AG04450 (cell line): ENCODE measurements at places on chromosomes 2 and 18.

- DNase-seq = peak; percentile 27
These were observed 36.6 kb upstream of the COL3A1 start for GRCh38 chr2:188937228-188938220.

- no peak for DNase-seq
These were observed 7.5 kb downstream of the SGPP2 start for GRCh38 chr2:222431869-222432268.

DNA sequence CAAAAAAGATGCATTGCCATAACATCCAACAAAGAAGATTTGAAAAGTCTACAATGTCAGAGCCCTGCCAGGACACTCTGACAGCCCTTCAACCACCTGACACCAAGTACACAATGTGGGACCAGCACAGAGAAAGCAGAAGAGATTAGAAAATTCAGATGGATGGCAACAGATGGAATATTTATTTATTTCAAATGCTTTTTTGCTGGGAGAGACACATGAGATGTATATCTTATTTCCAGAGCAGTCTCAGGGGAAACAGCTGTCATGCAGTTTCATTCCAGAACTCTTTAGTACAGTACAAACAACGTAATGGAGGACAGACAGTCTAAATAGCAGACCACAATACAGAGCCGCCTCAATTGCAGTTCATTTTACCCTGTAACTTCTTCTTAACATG, 110.1 kb downstream of the MAIP1 start:
- DNase-seq = no peak

DNA sequence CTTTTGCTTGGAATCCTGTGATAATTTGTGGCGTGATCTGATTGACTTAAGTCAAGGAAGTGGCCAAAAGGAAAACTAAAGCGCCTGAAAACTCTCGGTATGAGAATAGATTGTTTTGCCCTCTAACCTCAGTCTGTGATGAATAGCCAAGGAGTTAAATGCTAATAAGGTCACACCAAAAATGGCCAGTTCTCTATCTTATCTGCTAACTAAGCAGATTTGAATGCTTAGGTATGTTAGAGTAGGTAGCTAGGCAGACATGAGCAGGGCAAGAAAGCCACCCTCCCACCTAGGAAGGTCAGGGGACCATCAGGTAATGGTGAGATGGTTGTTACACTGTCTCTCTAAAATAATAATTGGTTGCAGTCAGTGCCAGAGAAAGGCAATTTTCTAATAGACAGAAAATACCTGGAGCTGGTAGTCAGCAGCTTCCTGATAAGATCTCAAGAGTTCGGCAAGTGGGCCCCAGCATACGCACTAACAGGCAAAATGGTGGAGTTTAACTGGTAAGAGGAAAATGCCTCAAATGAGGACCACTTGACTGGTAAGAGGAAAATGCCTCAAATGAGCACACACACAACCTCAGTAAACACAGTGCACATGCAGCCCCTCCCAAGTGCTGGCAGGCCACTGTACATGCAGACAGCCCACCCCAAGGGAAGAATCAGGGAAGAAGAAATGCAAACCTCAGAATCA, 468.4 kb downstream of the MBD2 start:
- DNase-seq = no peak

DNA sequence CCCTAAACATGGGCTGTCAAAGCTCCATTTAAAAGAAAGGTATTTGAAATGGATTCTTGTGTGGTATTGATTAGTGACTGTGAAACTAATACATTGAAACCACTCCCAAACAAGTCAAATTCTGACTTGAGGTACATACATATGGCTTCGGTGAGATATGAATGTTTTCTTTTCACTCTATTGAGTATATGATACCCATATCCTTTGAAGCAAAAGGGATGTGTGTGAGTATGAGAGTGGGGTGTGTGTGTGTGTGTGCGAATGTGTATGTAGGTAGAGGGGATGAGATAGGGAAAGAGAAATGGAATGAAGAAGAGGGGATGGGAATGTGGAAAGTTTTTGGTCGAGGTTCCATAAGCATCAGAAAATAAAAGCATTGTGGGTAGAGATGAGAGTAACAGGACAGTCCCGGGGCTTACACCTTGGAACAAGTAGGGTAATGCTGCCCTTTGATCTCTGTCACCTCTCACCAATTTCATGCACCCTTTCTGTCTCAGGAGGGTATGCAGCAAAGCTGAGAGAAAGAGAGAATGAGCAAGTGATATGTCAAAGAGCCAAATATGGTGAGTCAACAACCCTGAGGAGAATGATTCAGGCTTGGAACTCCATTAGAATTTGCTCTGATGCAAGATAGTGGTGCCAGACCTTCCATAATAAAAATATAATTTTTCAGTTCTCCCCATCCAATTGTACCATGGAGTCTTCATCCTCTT, 64.0 kb upstream of the ZEB2 start:
- peak; percentile 44 for DNase-seq

- no peak for DNase-seq
These were observed 136.8 kb downstream of the TPO start for GRCh38 chr2:1550076-1550475.

DNA sequence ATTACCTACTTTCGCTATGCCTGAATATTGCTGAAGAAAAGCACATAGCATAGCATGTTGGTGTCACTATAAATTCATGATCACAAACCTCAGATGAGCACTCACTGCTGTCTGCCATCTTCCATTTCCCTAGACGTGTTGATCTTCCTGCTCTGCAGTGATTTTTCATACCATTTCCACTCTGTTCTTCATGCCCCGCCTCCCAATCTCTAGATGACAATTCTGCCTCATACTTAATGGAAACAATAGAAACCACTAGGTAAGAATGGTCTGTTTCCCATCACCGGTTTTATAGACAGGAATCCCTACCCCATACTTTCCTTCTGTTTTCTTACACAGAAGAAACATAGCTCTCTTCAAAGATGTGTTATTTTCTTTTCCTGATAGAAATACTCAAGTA, 63.8 kb downstream of the PIK3C3 start:
- DNase-seq = no peak

GRCh38 chr2:227460070-227460485, 11.9 kb upstream of the AGFG1 start:
- DNase-seq = no peak

DNA sequence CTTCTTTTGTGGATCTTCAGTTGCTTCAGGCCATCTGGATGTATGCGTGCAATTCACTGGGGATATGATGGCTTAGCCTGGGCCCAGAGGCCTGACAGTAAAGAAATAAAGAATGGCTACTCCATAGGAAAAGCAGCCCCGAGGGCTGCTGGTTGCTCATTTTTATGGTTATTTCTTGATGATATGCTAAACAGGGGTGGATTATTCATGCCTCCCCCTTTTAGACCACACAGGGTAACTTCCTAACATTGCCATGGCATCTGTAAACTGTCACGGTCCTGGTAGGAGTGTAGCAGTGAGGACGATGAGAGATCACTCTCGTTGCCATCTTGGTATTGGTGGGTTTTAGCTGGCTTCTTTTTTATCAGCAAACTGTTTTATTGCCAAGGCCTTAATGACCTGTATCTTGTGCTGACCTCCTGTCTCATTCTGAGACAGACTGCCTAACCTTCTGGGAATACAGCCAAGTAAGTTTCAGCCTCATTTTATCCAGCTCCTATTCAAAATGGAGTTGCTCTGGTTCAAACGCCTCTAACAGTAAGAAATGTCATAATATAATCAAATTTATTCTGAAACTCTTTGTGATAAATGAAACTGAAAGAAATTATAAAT, 60.5 kb downstream of the DSEL start:
- DNase-seq = no peak

- DNase-seq = no peak
These were observed 8.8 kb downstream of the RALB start for GRCh38 chr2:120261387-120262006.

- no peak for DNase-seq
These were observed 5.5 kb upstream of the RMDN2 start for GRCh38 chr2:37919631-37920032.

- DNase-seq = no peak
These were observed 153.7 kb upstream of the VRK2 start for GRCh38 chr2:57892920-57893319.

GRCh38 chr2:74558284-74559230, 4.0 kb downstream of the DOK1 start:
- DNase-seq = no peak

DNA sequence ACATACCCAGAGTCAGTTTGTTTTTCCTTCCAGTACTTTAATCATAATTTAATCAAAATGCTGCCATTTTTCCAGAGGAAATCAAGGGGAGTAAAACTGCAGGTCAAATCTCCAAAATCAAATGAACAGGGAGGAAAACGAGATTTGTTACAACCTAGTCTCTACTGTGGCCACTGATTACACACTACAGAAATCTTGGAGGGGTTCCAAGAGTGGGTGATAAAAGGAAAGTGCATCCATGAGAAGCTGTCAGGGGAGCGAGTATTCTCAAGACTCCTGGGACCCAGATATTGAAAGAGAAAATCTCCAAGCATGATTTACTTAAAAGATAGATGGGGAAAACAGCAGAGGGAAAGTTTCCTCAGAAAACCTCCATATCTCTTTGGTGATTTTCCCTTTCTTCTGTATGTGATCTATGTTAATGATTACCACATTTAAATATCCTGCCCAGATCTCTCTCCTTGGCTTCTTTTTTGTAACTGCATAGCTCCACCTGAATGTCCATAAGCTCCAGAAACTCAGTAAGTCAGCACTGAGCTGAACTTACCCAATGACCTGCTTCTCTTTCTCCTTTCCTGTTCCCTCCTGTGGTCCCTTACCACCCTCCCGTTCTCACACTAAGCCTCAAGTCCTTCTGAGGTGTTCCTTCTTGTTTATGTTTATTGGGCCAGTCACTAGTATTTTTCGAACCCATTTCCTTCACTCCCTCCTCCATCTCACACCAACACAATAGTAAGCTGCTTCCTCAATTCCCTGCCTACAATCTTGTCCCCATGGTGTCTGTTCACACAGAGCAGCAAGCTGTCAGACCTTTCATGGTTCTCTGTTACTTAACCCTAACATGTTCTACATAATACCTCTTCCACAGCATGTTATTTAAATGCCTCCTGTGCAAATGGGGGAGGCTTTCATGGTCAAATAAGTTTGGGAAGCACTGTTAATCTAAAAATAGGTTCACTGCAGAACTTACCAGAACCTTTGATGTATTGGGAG, 73.9 kb upstream of the TWSG1 start:
- DNase-seq = no peak

DNA sequence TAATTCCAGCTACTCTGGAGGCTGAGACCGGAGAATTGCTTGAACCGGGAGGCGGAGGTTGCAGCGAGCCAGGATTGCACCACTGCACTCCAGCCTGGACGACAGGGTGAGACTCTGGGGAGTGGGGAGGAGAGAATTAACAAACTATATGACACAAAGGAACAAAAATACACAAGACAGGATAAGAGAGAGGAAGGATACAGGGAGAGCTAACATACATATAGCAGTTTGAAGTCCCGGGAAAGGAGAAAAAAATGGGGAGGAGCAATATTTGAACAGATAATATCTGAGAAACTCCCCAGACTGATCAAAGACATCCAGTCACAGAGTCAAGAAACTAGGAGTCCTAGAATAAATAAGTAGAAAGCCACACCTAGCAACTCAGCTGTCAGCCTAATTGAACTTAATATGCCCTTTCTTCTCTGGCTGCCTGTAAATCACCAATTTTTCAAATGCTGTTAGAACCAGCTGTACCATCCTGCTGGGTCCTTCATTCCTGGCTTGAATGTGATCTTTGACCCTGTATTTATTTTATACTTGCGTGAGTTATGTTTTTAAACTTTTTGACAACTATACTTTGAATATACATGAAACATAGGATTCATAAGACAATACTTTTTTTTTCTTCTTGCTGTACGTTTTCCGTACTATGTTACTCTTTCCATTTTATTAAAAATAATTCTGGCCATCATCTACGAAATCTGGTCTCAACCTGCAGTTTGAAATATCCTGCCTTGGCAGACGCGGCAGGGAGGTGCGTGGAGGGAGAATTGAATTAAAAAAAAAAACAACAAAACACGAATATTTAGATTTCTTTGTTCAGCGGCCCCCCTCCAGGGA, 876 bp upstream of the CYP27A1 start:
- DNase-seq = no peak

DNA sequence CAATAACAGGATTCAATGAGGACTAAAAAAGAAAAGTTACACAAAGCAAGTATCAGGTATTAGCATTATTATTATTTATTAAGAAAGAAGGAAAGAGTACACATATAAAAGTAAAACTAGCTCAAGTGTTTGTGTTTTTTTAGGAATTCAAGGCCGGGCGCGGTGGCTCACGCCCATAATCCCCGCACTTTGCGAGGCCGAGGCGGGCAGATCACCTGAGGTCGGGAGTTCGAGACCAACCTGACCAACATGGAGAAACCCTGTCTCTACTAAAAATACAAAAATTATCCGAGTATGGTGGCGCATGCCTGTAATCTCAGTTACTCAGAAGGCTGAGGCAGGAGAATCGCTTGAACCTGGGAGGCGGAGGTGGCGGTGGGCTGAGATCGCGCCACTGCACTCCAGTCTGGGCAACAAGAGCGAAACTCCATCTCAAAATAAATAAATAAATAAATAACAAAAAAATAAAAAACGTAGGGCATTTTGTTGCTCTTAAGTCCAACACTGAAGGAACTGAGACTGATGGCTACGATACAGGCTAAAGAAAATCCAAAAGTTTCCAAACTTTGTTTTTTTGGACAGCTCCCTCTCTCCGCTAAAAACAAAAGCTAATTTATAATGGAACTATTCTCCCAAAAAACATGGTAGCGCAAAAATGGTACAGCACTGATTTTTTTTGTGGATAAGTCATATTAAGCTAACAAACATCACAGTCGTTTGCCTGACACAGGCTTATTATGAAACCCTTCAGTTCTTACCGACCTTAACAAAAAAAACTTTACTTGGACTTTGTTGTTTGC, 1.7 kb downstream of the TRAPPC8 start:
- DNase-seq = no peak

- DNase-seq = no peak
These were observed 175.5 kb downstream of the AGAP1 start for GRCh38 chr2:235669269-235669831.

- no peak for DNase-seq
These were observed 32.7 kb downstream of the TMEM131 start for GRCh38 chr2:97963079-97963406.

- no peak for DNase-seq
These were observed 34.5 kb upstream of the RAB31 start for GRCh38 chr18:9673296-9674251.

DNA sequence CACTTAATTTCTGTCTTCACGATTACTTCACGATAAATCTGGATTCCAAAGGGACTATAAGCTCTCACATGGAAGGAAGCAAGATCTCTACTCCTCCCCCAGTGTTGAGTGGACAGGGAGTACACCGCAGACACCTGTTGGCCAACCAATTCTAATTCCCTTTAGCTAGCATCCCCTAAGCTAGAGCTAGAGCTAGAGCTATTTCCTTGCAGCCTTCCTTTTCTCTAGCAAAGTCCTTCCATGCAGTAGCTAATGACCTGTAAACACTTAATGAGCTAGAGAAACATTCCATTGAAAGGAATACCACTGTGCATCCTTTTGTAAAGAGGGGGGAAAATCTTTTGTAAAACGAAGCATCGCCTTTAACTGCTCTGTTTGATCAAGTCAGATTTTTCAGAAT, 56.5 kb downstream of the BCL11A start:
- no peak for DNase-seq

- no peak for DNase-seq
These were observed 68.6 kb upstream of the ACKR3 start for GRCh38 chr2:236501026-236501425.
